ENCODE measurements at places on chromosomes 12 and 14. TPM values are rescaled to one million over a fixed set of nuclear protein-coding genes. Genes with fewer than 3 reads are reported as not detected.
A peak's percentile ranks its signal among the peaks of the same experiment; 100 is the strongest.

GRCh38 chr12:25701290-25701689 is 148.2 kb upstream of the LMNTD1 start:
- DNase-seq = peak; percentile 67

DNA sequence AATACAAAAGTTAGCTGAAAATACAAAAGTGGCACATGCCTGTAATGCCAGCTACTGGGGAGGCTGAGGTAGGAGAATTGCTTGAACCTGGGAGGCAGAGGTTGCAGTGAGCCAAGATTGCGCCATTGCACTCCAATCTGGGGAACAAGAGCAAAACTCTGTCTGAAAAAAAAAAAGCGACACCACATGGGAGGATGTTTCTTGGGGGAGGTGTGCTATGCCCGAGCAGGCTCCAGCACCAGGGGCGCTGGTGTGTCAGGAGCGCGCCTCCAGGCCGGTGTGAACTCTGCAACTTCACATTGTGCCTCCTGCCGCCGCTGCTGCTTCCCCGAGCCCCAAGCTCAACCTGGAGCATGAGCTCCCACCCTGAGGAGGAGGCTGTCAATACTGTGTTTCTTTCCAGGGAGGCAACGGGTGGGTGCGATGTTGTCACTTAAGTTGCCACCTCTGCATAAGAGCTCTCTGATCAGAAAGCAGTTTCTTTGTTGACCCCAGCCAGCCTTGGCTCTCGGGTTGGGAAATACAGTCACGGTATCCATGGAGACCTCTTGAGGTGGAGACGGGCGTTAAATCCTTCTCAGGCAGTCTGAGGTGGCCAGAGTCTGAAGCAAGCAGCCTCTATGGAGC is 18.9 kb downstream of the DEGS2 start:
- DNase-seq = no peak

GRCh38 chr14:89779707-89780106 is 174.8 kb downstream of the EFCAB11 start:
- no peak for DNase-seq

DNA sequence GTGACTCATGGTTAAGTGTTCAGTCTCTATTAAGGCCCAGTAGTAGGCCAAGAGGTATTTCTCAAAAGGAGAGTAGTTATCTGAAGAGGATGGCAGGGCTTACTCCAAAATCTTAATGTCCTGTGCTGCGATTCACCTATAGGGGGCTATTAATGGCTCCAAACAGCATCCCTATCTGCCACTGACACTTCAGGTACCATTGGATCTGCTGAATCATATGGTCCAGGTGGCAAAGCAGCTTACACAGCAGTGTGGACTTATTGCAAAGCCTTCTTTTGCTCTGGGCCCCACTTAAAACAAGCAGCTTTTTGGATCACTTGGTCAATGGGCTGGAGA is 60.8 kb upstream of the ATP2B1 start:
- no peak for DNase-seq

- no peak for DNase-seq
Observed at GRCh38 chr12:118013283-118013682, 3.2 kb upstream of the RFC5 start.

DNA sequence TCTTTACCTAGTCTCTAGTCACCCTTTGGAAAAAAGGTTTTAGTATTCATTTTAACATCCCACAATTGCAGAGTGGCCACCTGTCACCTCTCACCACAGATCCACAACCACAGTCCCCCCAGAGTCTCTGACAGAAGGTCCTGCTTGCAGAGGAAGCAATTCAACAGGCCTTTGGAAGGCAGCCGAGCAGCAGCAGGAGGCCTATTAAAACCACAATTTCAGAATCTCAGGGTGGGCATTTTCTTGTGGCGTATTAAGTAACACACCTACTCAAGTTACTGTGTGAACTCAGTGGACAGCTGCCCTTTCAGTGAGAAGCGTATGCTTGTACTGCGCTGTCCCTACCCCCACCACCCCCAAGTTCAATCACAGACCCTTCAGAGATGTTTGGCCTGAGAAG is 234.0 kb upstream of the HMGA2 start:
- DNase-seq = peak; percentile 63

DNA sequence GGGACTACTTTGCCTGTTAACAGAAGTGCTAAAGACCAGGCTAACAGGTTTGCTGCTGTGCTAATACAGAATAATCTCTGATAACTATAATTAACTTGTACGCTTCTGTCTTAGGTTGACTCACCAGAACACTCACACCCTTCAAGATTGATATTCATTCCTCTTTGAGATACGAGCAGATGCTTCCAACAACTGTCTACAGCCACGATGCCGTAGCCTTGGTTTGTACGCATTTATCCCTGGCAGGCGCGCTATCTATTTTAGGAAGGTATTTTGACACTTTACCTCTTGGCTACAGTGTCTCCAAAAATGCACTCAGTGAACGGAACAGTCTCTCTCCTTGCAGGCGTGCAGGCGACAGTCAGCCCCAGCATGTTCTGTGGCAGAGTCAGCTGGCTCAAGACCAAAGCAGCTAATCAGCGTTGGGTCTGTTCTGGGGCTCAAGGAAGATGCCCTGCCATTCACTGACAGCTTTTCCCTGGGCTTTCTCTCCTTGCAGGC is 146.4 kb upstream of the PRICKLE1 start:
- peak; percentile 42 for DNase-seq

DNA sequence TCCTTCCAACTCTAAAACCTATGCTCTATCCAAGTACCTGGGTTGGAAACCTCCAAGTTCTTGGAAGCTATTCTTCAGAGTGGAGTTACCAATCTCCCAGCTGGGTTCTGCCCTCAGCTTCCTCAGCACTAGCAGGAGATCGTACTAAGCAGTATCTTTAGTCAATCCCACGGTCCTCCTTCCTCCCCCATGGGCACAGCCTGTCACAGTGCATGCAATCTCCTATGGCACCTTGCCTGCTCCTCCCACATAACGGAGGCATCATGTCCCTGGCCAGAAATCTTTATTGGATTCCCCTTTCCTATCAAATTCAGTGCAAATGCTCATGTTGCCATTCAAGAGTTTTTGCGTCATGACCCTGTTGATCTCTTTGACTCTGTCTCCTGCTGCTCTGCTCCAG is 5.4 kb upstream of the LPAR5 start:
- no peak for DNase-seq

- DNase-seq = no peak
Observed at GRCh38 chr12:52151153-52151836, 40.5 kb downstream of the KRT80 start.

DNA sequence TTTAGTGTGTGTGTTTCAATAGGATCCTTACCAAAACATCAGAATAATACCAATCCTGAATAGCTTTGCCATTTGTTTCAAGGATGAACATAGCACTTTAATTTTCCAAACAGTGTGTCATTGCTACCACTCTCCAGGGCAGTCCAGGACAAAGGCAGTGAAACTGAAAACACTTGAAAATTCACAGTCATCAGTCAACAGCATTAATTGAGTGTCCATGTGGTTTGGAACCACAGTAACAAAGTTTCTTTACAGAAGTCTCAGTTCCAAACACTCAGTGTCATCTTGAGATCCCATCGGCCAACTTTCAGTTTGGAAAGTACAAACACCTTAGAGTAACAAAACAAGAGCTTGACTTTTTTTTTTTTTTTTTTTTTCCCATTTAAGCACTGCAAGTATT is 228.4 kb upstream of the SOX5 start:
- DNase-seq = no peak

Gene SCN8A
- 7.4 TPM for total RNA-seq

Gene C14orf39
- 1.4 TPM for total RNA-seq

Gene NOVA1
- 1.3 TPM for total RNA-seq

Gene LRRIQ1
- 0.34 TPM for total RNA-seq

Gene FAM186B
- 0.19 TPM for total RNA-seq

Gene DENND5B
- total RNA-seq = 9.0 TPM

Data from LHCN-M2 (cell line).